H4 (cell line): ENCODE measurements at places on chromosomes 1 and 21. TPM values are rescaled to one million over a fixed set of nuclear protein-coding genes. Genes with fewer than 3 reads are reported as not detected.

- no peak for DNase-seq
These were observed 32.5 kb upstream of the SLC44A3 start for GRCh38 chr1:94787691-94788090.

Gene GABRD
- 2.1 TPM in 2 replicates for total RNA-seq

GRCh38 chr1:113191579-113192076 lies 118.6 kb downstream of the LRIG2 start:
- DNase-seq = peak; percentile 14

DNA sequence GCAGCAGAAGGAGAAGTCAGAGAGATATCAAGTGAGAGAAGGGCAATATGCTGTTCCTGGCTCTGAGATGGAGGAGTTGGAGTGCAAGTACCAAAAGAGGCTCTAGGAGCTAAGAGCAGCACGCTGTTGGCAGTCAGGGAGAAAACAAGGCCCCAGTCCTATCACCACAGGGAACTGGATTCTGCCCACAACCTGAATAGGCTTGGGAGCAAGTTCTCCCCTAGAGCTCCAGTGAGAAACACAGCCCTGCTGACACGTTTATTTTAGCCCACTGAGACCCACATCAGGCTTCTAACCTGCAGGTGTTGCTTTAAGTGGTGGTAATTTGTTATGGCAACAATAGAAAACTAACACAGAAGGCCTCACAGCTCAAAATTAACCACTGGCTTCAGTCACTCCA lies 31.8 kb upstream of the ZNF644 start:
- no peak for DNase-seq

Gene CYP4Z1
- total RNA-seq = not detected in 2 replicates
